Transverse colon (tissue), 4 donors: ENCODE measurements at places on chromosomes 4 and X.

DNA sequence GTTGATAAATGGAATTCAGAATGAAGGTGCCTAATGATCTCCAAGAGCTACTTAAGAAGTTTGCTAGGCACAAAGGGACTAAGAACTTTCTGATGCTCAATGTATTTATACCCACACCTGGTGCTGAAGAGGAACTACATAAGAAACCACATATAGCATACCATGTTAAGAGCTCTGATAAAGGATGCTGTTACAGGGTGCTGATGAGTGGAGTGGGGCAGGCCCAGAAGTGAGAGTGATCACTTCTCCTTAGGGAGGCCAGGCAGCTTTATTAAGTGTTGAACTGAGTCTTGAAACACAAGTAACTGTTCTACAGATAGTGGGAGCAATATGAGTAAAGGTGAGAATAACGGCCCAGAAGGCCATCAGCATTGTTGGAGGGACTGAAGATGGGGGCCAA lies 68.3 kb upstream of the CHRDL1 start:
- DNase-seq, result no peak

- DNase-seq, result no peak
These were observed 62.2 kb downstream of the STOX2 start for GRCh38 chr4:183967266-183967665.

DNA sequence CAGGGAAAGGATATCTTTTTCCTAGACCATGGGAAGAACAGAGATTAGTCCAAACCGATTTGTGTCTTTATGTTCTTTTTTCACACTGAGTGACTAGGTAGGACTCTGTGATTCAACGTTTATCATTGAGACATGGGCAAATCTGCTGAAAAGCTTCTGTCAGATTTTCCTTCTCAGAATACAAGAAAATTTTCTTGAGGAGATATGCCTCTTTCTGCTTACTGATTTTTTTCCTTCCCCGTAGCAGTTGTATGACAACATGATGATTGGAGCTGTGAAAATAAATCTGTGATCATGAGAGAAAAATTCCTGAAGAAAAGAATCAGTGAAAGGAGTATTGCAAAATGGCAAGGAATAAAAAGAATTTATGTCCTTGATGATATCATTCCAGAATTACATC lies 130.6 kb upstream of the FAT4 start:
- DNase-seq, result no peak

DNA sequence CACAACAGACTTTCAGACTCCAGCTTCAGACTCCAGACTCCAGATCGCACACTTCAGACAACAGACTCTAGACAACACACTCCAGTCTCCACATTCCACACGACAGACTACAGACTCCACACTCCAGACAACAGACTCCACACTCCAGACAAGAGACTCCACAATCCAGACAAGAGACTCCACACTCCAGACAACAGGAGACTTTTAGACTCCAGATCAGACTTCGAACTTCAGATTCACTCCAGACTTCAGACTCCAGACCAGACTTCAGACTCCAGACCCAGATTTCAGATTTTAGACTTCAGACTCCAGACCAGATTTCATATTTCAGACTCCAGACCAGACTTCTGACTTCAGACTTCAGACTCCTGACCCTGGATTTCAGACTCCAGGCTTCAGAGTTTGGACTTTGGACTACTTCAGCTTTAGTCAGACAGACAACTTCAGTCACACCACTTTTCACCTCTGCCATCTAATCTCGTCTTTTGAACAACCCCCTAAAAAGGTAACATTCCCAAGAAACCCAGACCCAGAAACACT lies 29.0 kb upstream of the TLR2 start:
- DNase-seq, result no peak

- DNase-seq, result no peak
These were observed 395.2 kb downstream of the SPOCK3 start for GRCh38 chr4:166838975-166839614.

GRCh38 chr4:137702512-137702911 lies 170.2 kb upstream of the PCDH18 start:
- no peak for DNase-seq
